ENCODE measurements at places on chromosomes 7 and 10.

GRCh38 chr10:10520491-10521385, 496.9 kb upstream of the CELF2 start:
- peak; percentile 14 for DNase-seq

GRCh38 chr7:42614636-42615035, 297.2 kb downstream of the C7orf25 start:
- no peak for DNase-seq

DNA sequence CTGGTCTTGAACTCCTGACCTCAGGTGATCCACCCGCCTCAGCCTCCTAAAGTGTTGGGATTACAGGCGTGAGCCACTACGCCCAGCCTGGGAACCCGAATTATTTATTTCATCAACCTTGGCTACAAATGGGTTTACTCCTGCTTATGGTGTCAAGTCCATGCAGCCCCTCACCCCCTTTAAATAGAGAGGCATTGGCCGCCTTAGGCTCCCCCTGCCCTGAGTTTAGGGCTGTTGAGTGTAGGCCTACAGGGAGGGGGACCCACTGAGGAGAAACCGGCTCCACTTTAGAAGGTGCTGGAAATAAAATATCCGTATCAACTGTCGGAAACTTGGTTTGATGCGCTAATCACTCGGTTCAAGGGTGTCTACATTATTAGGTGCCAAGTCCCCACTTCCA, 8.7 kb upstream of the SP8 start:
- DNase-seq, result no peak

- DNase-seq, result no peak
Measured at GRCh38 chr10:63241841-63242281, 108.7 kb downstream of the NRBF2 start.

DNA sequence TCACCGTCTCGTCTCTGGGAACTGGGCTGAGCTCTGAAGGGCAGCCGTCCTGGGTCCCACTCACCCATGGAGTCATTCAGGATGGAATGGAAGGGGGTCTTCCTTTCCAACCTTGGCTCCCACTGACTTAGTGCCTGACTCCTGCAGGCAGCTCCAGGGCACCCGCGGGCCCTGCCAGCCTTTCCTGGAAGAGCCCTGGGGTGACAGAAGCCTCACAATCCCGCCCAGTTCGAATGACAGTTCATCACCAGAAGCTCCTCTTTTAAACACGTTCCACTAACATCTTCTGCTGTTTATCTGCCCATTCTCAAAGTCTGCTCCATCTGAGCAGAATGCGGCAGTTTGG, 110.6 kb downstream of the TNS3 start:
- DNase-seq, result no peak

DNA sequence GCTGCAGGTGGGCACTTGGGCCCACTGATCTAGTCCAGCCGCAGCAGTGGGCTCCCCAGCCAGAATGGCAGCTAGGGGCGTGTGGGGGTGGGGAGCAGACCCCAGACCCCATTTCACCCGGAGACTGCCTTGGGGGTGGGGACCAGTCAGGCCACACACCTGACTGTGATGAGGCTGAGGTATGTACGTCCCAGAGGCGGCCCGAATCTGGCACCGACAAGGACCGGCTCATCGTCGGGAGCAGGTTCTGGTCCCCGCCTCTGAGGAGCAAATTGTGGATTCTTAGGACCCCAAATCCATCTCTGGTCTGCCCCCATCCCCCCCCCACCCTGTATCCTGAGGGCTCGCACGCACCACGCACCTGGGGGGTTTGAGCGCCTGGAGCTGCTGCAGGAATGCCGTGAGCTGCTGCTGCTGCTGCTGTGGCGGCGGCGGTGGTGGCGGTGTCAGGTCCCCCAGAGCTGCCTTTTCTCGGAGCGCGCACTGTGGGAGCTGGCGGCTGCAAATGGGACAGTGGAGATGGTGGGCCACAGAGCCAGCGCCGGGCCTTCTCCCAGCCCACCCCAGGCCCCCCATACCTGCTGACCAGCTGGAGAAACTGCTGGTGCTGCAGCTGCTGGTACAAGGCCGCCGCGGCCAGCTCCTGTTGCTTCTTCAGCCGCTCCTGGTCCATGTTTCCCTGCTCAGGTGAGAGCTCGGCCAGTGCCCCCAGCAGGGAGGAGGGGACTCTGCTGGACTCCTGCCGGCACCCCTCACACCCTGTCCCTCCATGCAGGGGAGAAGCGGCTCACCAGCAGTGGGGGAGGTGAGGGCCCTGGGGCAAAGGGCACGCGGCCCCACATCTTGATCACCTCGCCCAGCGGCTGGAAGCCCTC, 10.2 kb downstream of the GIGYF1 start:
- DNase-seq, result no peak

DNA sequence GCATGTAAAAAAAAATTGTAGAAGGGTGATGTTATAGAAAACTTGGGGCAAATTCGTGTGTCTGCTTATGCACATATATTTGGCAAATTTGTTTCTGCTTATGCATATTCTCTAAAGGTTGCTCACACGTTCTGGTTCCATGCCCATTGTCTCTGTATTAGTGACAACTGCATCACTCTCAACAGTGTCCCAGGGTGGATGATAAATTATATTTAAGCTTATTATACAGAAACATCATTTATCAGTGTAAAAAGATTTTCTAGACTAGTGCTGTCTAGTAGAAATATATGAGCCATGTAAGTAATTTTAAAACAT, 4.1 kb downstream of the STK31 start:
- DNase-seq, result no peak

- DNase-seq, result no peak
Measured at GRCh38 chr7:158061884-158062656, 525.6 kb downstream of the PTPRN2 start.

GRCh38 chr7:14420768-14421167, 431.3 kb upstream of the ETV1 start:
- no peak for DNase-seq

- peak; percentile 69 for DNase-seq
Measured at GRCh38 chr7:90211391-90212148, at the start of gene STEAP2. Gene STEAP2 (plus strand): TSS chr7:90211740. CDS start chr7:90225083, 13,343 bp downstream.

DNA sequence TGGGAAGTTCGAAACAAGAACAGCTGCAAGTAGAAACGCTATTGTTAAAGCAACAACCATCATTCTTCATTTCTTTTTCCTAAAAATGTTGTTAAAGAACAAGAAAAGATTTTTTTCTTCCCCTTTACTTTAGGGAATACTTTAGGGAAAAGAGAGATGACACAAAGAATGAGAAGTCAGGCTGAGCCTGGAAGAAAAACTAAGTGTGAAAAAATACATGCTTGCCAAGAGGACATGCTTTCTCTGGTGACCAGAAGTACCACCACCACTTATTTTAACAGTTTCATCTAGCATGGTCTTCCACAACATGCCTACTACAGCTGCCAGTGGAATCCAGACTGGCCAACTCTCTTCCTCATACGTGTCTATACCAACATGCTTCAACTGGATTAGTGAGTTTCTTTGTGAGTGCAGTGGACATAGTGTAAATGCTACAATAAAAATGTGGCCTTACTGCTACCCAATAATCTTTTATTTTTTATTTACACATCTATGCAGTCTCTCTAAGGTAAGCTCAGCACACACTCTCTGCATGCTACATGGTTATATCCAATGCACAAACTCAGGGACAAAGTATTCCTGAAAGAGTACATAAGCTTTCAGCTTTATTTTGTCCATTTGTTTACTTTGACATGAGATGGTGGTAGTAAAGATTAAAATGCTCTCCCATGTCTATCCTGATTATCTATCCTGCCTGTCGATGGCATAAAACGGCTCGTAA, 196.2 kb downstream of the TAX1BP1 start:
- DNase-seq, result no peak

- DNase-seq, result no peak
Measured at GRCh38 chr10:80463868-80464267, 9.8 kb downstream of the TSPAN14 start.

DNA sequence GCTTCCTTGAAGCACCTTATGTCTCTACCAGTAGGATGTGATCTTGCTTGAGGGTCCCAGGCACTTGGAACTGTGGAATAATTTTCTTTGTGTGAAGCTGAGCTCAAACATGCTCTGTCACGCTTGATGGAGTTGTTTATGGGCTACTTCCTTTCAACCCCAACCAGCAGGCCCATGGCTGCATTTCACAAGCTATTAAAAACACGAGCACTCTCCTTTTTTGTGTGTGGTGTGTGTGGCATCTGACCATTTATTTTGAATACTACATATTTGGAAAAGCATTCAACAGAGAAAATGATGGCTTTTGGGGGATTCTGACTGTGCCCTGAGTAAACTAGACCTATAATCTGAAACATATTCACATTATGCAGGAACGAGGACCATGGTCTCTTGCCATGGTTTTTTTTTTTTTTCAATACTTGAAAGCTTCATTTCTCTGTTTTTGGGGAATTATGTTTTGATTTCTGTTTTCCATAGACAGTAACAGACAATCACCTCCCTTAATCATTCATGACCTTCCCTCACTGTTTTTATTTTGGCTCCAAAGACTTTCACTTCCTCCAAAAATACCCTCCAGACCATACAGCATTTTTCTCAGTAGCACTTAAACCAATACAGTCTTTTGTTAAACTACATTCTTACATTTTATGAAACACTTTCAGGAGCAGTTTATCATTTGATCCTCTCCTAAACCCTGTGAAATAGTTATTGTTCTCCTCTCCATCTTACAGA, 233.6 kb upstream of the BMPER start:
- no peak for DNase-seq

- no peak for DNase-seq
Measured at GRCh38 chr7:108413782-108414492, 42.3 kb downstream of the NRCAM start.

DNA sequence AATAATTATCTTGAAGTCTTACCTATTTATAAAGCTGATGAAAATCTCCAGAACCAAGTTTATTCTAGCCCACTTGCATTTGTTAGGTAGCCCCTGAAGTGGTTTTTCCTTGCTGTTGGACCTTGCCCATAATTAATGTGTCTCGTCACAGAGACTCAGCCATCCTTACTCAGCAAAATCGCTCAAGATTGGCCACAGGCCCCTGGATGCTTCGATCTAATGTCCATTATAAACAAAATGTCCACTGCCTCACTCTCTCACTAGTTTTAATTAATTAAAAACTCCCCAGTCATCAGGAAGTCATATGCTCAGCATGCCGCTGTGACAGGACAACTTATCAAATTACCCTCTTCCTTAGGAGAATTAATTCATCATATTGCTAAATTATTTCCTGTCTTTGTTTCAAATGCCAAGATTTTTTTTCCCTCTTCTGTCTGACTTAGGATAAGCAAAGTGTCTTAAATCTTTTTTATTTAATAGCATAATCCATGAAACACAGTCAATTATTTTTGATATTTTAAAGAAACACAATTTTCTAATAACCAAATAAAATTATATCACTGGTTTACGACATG, 126.8 kb upstream of the PCLO start:
- no peak for DNase-seq

DNA sequence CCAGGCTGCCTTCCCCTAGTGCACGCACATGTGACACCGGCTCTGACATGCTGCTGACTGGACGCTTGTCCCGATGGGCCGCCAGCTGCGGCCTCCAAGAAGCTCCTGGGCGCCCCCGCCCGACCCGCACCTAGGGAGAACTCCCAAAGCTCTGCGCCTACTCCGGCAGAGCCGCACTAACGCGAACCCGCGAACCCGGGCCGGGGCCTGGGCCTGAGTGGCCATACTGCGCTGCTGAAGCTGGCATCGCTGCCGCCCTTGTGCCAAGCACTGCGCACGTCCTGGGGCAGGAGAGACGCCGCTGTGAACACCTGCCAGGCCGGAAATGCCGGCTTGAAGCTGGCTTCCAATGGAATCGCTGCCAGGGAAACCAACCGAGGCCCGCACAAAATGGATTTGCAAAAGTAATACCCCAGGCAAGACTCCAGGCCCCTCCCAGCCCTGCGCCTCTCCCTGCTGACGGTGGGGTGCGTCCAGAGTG, 85.1 kb downstream of the WASHC2A start:
- peak; percentile 4 for DNase-seq

DNA sequence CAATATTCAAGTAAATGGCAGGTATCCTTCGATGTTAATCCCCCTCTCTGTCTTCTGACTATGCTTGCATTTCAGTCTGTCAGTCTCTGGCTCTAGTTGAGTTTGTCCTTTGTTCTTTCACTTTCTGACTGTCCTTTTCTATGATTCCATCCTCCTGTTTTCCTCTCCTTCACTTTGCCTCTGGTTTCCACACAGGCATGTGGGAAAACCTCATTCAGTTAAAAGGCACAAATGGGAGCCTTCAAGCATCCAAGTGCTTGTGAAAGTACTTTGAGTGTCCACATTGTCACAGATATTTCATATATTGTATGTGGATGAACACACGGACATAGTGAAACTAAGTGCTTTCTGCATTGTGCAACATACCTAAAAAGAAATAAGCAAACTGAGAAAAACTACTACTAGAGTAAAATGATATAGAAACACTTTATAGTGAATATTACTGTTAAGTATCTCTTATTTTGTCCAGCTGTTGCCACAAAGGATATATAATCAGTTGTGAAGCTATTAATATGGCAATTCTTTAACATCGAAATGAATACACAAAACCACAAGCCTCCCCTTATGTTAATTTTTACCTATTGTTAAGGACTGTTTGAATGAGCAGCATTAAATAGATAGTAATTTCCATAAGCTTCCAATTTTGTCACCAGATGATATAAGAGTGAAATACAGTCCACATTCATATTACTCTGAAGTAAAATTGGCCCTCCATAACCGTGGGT, 71.7 kb downstream of the NRBF2 start:
- no peak for DNase-seq

GRCh38 chr10:83943049-83943448, 196.3 kb upstream of the GHITM start:
- no peak for DNase-seq

GRCh38 chr10:44369854-44370253, 15.0 kb downstream of the CXCL12 start:
- no peak for DNase-seq

- DNase-seq, result no peak
Measured at GRCh38 chr7:117402109-117402508, 25.2 kb downstream of the ASZ1 start.

GRCh38 chr10:69801094-69801433, 642 bp upstream of the COL13A1 start:
- DNase-seq, result peak; percentile 62

GRCh38 chr10:103990121-103990520, 23.2 kb downstream of the SLK start:
- DNase-seq, result no peak

DNA sequence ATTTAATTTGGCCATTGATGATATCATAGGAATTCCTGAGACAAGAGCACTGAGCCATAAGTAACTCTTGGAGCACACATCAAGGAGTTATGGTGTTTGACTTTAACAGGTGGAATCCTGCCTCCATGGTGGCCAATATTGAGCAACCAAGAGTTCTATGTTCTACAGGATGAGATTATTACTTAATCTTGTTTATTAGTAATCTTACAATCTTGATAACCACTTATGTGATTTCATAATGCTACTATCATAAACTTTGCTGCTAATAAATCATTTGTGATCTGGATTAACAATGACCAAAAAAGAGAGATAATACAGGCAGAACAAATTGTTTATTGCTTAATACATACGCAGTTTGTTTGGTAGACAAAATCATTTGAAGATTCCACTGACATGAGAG, 27.5 kb upstream of the PDK4 start:
- DNase-seq, result no peak

GRCh38 chr7:28168393-28169158, 12.0 kb downstream of the JAZF1 start:
- DNase-seq, result no peak

- DNase-seq, result no peak
Measured at GRCh38 chr10:128092454-128092853, 33.8 kb downstream of the MKI67 start.

- DNase-seq, result peak; percentile 78
Measured at GRCh38 chr10:80444646-80445319, 9.3 kb upstream of the TSPAN14 start.

All from stimulated activated CD4-positive, alpha-beta T cell treated with anti-CD3 and anti-CD28 coated beads, Interleukin-15, amount 100 ng/mL, for 24 hours (primary cell).